ENCODE measurements at places on chromosomes 4 and X. TPM values are rescaled to one million over a fixed set of nuclear protein-coding genes. Genes with fewer than 3 reads are reported as not detected.

Gene MAGEC1
- not detected for total RNA-seq

Gene PCDH19
- not detected for total RNA-seq

Gene SOD3
- not detected for total RNA-seq

Gene SPOCK3
- total RNA-seq = not detected

Gene TET2
- 25.8 TPM for total RNA-seq

Gene CLTRN
- 0.42 TPM for total RNA-seq

Gene ARSD
- total RNA-seq = 2.2 TPM

Gene ZFYVE28
- 13.2 TPM for total RNA-seq

Gene YIPF7
- not detected for total RNA-seq

DNA sequence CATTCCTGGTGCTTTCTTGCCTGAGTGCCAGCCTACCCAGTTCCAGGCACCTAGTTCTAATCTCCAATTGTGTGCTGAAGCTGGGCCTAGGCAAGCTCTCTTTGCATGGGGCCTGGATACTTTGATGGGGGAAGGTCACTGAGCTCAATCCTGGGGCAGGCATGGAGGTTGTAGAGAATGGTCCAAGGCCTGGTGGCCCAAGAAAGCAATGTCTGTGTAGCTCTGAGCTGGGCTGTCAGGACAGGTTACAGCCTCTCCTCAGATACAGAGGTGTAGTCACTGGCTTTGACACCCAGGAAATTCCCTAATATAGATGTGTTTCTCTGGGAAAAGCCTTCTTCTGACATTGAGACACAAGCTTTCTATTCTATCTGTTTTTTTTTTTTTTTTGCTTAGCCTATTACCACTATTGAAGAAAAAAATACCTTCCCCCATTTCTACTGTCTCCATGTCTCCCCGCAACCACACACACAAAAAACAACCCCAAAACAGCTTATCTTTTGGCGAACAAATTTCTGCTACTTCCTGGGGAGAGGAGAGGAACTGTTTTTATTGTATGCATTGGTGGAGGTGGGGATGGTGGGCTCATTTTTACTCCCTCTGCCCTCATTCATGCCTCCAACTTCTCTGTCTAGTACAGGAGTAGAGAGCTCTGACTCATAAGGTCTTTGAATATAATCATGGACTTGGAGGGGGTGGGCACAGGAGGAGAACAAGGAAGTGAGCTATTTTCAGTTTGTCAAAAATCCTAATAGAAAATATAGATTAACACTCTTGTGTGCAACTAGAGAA, 66.7 kb upstream of the DHX15 start:
- no peaks in the 10 kb centered on the region for H3K36me3 ChIP-seq
- DNase-seq = no peak
- no peaks in the 10 kb centered on the region for H3K4me1 ChIP-seq
- H3K27me3 ChIP-seq = no peaks in the 10 kb centered on the region
- no peak overlapping the region for H3K4me3 ChIP-seq
- no peak overlapping the region for H3K27ac ChIP-seq

GRCh38 chr4:87051121-87051713, 116.4 kb downstream of the AFF1 start:
- no peak overlapping the region for H3K27ac ChIP-seq
- H3K36me3 ChIP-seq = peaks cover 8% of the 10 kb centered on the region
- H3K4me1 ChIP-seq = no peaks in the 10 kb centered on the region
- no peaks in the 10 kb centered on the region for H3K27me3 ChIP-seq

DNA sequence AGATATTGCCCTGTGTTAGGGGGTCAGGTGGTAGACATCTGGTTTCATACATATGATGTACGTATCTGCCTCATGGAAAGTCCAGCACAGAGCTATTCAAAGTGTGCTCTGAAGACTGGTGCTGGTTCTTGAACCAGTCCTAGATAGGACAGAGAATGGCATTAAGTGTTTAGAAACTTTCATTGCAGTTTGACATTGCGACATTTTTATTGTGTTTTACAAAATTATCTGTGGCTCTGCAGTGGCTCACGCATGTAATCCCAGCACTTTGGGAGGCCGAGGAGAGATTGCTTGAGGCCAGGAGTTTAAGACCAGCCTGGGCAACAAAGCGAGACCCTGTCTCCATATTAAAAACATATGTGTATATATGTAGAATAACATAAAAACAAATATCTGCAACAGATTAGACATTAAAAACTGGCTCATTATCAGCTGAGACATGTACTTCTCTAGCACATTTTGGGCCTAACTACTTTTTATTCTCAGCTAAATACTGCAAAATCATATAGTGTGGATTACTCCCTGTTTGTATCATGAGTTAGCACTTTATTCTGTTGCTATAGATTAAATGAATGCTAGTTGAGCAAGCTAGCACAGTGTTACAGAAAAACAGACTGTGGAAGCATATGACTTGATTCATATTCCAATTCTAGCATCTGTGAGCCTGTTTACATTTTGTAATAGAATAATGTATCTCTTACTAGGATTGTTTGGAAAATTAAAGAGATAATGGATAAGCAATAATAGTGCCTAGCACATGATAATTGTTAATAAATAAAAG, 57.1 kb downstream of the USP9X start:
- H3K27ac ChIP-seq = no peak overlapping the region
- no peak for DNase-seq
- peaks cover 22% of the 10 kb centered on the region for H3K36me3 ChIP-seq
- no peaks in the 10 kb centered on the region for H3K4me1 ChIP-seq

DNA sequence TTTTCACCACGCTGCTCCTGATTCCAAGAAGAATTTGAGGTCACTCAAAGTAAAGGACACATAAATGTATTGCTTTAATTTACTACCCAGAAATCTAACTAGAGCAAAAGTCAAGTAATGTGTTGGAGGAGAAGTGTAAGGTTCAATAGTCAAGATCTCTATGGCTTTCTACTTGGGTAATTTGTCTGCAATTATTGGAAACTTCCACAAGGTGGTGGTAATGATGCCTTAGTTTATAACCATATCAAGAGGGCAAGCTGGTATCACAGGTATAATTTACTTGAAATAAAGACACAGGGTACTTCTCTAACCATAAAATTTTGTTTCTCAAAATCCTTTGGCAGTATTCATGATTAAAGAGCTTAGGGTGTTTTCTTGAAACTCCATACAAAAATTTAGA, 10.2 kb upstream of the GRIA3 start:
- DNase-seq = no peak
- no peak overlapping the region for H3K27ac ChIP-seq
- H3K4me3 ChIP-seq = no peak overlapping the region
- no peaks in the 10 kb centered on the region for H3K36me3 ChIP-seq
- no peaks in the 10 kb centered on the region for H3K27me3 ChIP-seq

DNA sequence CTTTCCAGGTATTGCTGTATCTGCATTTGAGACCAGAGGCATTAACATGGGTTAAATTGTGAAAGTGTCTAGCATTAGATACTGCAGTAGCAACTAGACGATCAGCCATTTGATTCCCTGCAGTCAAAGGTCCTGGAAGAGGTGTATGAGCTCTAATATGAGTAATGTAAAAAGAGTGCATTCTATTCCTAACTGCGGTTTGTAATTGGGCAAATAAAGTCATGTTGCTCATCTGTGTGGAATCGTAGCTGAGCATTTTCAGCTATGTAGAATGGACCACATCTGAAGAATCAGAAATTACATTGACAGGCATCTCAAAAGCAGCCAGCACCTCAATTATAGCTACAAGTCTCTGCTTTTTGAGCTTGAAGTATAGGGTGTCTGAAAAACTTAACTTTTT, 157.6 kb downstream of the ZNF518B start:
- DNase-seq = no peak
- no peaks in the 10 kb centered on the region for H3K27me3 ChIP-seq
- H3K4me1 ChIP-seq = no peaks in the 10 kb centered on the region
- H3K36me3 ChIP-seq = no peaks in the 10 kb centered on the region
- H3K27ac ChIP-seq = no peak overlapping the region
- H3K4me3 ChIP-seq = no peak overlapping the region

DNA sequence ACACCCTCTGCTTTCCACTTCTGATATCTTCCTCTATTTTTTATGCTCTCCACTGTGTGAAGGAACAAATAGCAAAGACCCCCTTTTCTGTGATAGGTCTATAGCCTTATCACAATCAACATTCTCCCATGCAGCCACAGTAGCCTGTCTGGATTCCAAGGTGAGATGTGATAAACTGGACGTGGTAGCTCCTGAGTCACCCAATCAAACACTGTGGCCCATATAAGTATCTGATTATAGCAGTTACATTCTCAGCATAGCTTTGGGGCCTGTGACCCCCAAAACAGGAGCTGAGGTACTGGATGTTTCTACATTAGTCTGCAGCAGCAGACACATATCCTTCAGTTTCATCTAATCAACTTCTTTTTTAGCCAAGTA, 172.7 kb upstream of the IGFBP7 start:
- no peaks in the 10 kb centered on the region for H3K27me3 ChIP-seq
- no peaks in the 10 kb centered on the region for H3K36me3 ChIP-seq
- H3K27ac ChIP-seq = no peak overlapping the region
- no peak for DNase-seq
- H3K4me3 ChIP-seq = no peak overlapping the region
- H3K4me1 ChIP-seq = no peaks in the 10 kb centered on the region

- no peak overlapping the region for H3K4me3 ChIP-seq
- H3K4me1 ChIP-seq = no peaks in the 10 kb centered on the region
- no peaks in the 10 kb centered on the region for H3K27me3 ChIP-seq
- H3K27ac ChIP-seq = no peak overlapping the region
- H3K36me3 ChIP-seq = no peaks in the 10 kb centered on the region
- no peak for DNase-seq
Measured at GRCh38 chr4:100450449-100450848, 67.4 kb downstream of the EMCN start.

GRCh38 chr4:112153211-112153791, 8.0 kb downstream of the FAM241A start:
- no peak for DNase-seq
- H3K4me3 ChIP-seq = no peak overlapping the region
- H3K27ac ChIP-seq = no peak overlapping the region
- H3K4me1 ChIP-seq = no peaks in the 10 kb centered on the region
- no peaks in the 10 kb centered on the region for H3K36me3 ChIP-seq

DNA sequence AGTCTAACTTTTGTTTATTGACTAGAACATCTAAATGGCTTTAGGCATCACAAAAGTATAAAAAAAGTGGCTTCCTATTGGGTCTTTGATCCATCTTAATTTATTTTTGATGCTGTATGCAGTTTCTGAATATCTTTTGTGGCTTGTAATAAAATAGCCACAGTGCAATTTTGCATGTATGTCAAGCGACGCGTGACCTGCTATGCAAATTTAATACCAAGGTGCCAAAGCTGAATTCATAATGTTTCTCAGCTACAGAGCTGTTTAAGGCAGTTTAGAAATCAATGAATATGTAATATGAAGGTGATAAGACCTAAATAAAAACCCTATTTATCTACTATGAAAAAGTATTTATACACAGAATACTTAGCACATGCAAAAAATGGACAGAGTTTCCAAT, 197.8 kb downstream of the AFF2 start:
- no peak overlapping the region for H3K27ac ChIP-seq
- DNase-seq = no peak
- no peaks in the 10 kb centered on the region for H3K27me3 ChIP-seq
- H3K4me1 ChIP-seq = no peaks in the 10 kb centered on the region
- H3K36me3 ChIP-seq = no peaks in the 10 kb centered on the region

GRCh38 chr4:61678297-61678696, 478.2 kb downstream of the ADGRL3 start:
- H3K4me1 ChIP-seq = no peaks in the 10 kb centered on the region
- no peak for DNase-seq
- H3K27me3 ChIP-seq = no peaks in the 10 kb centered on the region
- H3K36me3 ChIP-seq = no peaks in the 10 kb centered on the region

DNA sequence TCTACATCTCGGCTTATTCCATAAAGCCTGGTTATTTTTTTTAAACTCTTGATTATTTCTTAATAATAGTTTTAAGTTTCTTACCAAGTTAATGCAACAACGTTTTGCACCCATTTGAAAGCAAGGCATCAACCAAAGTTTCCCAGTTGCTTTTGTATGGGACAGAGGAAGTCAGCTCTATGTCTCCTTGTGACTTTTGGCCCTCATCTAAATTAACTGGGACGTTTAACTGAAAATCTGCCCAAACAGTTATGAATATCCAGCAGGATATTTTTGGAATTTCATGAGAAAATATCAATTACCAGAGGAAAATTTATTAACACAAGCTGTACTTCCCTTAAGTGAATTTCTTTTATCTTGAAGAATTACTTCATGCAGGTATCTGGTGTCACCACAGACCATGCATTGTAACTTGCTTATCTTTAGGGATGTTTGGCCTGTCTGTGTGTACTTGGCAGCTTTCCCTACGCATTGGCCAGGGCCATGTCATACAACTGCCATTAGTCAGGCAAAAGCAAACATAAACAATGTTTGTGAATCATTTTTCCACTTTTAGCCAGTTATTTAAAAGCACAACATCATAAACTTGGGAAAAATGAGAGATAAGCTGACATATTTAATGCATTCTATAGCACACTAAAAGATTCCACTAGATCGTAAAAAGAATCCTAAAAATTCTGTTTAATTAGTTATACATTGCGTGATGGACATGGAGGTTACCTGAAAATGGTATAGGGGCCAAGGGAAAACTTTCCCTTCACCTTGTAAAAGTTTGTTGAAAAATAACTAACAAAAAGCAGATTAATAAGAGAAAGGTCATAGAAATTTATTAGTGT, 101.4 kb upstream of the PDE5A start:
- H3K4me3 ChIP-seq = no peak overlapping the region
- H3K4me1 ChIP-seq = no peaks in the 10 kb centered on the region
- no peak overlapping the region for H3K27ac ChIP-seq
- DNase-seq = no peak
- H3K36me3 ChIP-seq = no peaks in the 10 kb centered on the region
- no peaks in the 10 kb centered on the region for H3K27me3 ChIP-seq

GRCh38 chrX:21666252-21666651, 8.1 kb upstream of the KLHL34 start:
- no peaks in the 10 kb centered on the region for H3K36me3 ChIP-seq
- no peak overlapping the region for H3K4me3 ChIP-seq
- H3K4me1 ChIP-seq = no peaks in the 10 kb centered on the region
- no peaks in the 10 kb centered on the region for H3K27me3 ChIP-seq

DNA sequence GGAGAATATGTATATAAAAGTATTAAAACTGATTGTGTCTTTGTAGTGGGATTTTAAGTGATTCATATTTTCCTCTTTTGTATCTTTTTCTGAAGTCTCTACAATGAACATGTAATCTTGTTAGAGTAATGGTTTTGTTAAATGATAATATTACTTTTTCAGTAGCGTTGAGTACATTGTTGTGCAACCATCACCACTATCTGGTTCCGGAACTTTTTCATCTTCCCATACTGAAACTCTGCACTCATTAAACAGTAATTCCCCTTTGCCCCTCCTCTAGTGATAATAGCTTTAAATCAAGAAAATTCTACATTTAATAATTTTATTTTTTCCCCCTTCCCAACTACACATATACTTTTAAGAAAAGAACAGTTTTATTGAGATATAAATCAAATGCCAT, 23.3 kb downstream of the SHROOM3 start:
- H3K4me3 ChIP-seq = no peak overlapping the region
- H3K27ac ChIP-seq = no peak overlapping the region
- H3K36me3 ChIP-seq = no peaks in the 10 kb centered on the region
- no peak for DNase-seq

All from CD8-positive, alpha-beta memory T cell (primary cell).